ENCODE measurements at places on chromosomes 1 and 21. TPM values are rescaled to one million over a fixed set of nuclear protein-coding genes. Genes with fewer than 3 reads are reported as not detected.

GRCh38 chr1:44036409-44037139, 5.3 kb upstream of the SLC6A9 start:
- DNase-seq, result peak; percentile 81

GRCh38 chr1:109433322-109433721, 7.1 kb upstream of the PSMA5 start:
- no peak for DNase-seq

DNA sequence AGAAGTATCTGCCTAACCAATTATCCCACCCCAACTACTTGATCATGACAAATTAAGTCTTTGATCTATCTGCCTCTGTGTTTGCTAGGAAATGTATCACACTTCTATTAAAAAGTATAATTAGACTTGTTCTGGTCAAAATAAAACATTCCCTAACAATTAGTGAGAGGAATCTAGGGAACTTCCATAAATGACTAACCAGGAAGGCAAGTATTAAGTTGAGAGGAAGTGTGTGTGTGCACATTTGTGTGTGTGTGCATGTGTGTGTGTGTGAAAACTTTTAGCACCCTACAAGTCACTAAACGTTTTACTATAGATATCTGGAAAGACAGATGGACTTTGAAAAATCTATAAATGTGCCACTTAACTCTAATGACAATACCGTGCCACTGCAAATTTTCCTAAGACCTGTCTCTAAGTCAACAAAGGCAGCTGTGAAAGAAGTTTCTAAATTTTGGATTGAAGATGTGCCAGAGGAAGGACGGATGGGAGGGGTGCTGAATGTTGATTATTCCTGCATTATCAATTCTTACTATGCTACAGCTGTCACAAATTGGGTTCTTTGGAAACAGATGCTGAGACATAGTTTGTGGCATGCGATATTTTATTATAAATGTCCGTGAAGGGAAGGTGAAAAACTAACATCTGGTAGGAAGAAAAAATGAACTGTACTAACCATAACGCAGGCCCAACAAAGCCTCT, 567.1 kb downstream of the PTPRC start:
- DNase-seq, result no peak

Gene HCN3
- 0.66 TPM for total RNA-seq

GRCh38 chr1:151989211-151989862, 4.3 kb downstream of the S100A10 start:
- no peak for DNase-seq

GRCh38 chr1:184164536-184164935, 113.0 kb downstream of the TSEN15 start:
- no peak for DNase-seq

Gene OR2L5
- total RNA-seq, result not detected

GRCh38 chr1:111399792-111400610, 27.5 kb downstream of the OVGP1 start:
- DNase-seq, result peak; percentile 65

- DNase-seq, result no peak
Measured at GRCh38 chr1:31801458-31801857, 14.4 kb downstream of the SPOCD1 start.

DNA sequence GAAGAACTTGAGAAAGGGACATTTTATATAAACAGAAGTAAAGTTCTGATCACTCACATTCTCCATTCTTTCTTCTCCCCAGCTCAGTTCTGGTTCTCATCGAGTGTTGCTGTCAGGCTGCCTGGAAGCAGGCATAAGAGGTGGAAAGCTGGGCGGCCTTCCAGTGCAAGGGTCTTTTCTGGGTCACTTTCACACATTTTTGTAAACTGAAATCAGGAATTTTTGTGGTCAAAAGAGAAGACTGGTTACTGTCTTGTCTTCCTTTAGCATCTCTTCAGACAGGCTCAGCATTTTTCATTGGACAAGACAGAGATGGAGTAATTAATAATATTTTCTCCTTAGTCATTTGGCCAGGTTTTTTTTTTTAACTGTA, 93.7 kb downstream of the CTH start:
- DNase-seq, result no peak

DNA sequence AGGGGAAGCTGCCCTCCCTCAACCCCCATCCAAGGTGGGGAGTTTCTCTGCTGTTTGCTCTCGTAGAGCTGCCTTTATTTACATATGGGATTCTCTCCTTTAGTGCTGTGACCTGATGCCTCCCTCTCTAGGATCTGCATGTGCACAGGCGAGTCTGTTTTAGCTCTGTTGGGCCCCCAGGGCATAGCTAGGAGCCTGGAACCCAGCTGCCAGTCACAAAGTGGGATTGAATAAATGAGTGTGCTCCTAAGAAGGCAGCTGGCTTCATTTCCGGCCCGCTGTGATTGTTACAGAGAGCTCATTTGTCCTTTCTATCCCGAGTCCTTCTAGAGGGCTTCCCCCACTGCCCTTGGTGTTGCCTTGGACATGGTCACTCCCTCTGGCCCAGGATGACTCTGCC, 176.6 kb downstream of the GRIK3 start:
- no peak for DNase-seq

DNA sequence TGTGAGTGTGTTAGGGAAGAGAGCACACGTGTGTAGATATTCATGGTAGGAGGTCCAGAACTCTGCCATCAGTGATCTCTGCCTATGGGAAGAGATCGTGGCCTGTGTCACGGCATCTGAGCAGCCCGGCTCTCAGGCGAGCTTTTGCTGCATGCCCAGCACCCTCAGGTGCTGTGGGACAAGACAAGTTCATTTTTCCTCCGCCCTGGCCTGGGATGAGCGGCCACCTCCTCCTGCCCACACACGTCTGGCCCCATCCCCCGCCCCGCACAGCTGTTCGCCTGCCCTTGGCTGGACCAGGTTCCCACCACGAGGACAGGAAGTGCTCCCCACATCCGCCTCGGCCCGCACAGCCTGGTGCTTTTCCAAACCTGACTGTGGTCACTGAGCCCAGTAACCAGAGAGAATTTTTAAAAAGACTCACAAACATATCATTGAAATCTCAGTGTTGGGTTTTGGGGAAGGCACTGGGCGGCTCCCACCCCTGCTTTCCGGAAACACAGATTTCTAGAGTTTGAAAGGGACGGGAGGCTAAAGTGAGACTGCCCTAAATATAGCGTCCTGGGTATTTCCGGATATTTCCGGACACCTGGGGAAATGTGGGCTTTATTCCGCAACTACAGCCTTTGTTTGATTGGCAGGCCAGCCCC, 18.0 kb downstream of the BMP8A start:
- DNase-seq, result no peak

DNA sequence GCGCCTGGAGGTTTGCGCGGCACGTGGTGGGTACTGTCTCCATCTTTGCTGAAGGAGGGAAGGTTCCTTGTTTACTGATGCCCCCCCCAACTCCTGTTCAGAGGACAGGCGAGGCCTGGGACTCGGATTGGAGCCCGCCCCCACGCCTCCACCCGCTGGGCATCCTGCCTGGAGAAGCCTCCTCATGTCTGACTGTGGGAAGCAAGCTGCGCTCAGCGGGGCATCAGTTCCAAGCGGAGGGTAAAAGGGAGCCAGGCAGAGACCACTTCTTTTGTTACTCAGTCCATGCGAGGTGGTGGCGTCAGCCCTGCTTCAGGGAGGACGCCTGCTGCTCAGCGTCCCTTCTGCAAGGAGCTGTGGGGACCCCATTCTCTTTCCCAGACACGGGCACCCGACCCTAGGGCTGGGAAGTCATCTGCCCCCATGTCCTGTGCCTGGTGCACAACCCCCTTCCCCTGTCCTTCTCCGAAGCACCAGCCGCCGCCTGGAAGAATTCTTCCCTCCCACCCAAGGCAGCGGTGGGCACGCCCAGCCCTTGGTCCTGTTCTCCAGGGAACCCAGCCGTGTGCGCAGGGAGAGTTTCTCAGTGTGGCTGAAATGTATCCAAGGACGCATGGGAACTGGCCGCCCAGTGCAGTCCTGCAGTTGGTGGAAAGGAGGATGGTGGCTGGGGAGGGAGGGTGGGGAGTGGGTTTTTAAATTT, 414.0 kb downstream of the CAMTA1 start:
- no peak for DNase-seq

GRCh38 chr1:53663529-53664300, 75.2 kb downstream of the GLIS1 start:
- no peak for DNase-seq

- no peak for DNase-seq
Measured at GRCh38 chr1:53371121-53371666, 43.3 kb upstream of the LRP8 start.

GRCh38 chr21:34953950-34954349, 95.2 kb downstream of the RUNX1 start:
- DNase-seq, result no peak

Gene ITSN1
- total RNA-seq, result 19.4 TPM

DNA sequence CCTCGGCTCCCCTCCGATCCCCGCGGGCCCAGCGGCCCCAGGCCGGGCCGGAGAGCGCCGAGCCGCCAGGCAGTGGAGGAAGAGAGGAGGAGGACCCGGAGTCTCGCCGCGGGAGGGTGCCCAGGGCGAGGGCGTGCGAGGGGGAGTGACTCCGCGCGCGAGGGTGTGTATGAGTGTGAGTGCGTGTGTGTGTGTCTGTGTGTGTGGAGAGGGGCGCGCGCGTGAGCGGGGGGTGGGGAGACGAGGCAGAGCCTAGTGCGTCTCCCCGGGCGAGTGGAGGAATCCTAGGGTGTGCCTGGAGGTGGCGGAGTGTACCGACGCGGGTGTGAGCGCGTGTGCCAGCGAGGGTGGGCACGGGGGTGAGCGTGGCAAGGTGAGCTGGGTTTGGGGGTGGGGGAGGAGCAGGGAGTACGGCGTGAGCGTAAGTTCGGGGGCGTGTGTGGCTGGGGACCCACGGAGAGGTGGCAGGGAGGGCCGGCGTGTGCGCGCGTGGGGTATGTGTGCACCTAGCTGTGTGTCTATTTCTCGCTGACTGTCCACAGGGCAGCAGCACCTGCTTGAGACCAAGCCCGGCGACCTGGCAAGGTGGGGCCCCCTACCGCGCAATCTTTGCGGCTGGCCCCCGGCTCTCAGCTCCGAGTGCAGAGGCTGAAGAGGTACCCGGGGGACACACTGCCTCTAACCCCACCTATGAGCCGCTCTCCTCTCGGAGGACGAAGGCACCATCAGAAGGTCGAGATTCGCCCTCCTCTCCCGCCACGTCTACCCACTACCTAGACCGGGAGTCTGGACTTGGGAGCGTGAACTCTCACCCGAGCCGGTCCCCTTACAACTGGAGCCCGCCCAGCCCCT, 784 bp upstream of the KCND3 start:
- peak; percentile 38 for DNase-seq

DNA sequence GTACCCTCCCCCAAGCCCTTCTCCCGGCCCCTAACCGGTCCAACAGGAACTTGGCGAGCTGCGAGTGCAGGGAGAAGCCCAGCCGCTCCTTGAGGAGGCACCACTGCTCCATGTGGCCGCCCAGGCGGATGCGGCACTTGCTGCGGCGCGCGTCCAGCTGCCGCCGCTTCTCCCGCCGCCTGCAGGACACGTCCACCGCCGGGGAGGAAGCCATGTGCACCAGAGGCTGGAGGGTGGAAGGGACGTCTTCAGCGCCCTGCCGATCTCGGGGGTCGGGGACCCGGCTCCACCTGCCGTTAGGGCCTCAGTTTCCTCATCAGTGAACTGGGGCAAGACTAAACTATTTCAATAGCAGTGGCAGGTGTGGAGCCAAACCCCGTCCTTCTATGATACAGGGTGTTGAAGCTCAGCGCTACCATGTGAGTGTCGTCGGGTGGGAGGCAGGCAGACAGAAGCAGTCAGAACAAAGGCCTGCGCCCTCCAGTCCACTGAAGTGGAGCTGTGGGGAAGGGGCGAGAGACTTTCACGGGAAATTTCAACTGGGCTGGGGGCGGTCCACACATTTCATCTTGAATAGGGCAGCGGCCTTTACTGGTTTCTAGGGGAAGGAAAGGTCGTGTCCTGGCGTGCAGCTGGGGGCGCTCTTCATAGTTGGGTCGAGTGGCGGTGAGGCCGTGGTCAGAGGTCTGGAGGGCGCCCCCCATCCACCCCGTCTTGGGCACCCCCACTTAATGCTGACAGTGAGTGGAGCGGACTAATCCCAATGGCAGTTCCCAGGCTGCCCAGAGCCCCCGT, 592 bp downstream of the ZNF692 start:
- peak; percentile 81 for DNase-seq

- no peak for DNase-seq
Measured at GRCh38 chr21:38272215-38272614, 15.4 kb downstream of the KCNJ15 start.

DNA sequence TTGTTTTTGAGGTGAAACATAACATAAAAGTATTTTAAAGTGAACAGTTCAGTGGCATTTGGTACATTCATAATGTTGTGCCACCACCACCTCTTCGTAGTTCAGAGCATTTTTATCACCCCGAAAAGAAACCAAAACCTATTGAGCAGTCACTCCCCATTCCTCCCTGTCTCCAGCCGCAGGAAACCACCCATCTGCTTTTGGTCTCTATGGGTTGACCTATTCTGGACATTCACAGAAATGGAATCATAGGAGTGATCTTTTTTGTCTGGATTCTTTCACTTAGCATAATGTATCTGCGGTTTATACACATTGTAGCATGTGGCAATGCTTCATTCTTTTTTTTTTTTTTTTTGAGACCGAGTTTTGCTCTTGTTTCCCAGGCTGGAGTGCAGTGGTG, 141.2 kb downstream of the VPS13D start:
- DNase-seq, result no peak

- DNase-seq, result no peak
Measured at GRCh38 chr1:25064465-25065240, 134.6 kb upstream of the RUNX3 start.

Gene NUF2
- 0.17 TPM for total RNA-seq

- no peak for DNase-seq
Measured at GRCh38 chr1:232174306-232174705, 455.6 kb downstream of the SIPA1L2 start.

Gene PIK3R3
- 4.2 TPM for total RNA-seq

Data from pancreas (tissue), 10 donors.